ENCODE measurements at places on chromosomes 7 and 10.
A peak's percentile ranks its signal among the peaks of the same experiment; 100 is the strongest.

- no peak for DNase-seq
Measured at GRCh38 chr7:19110776-19111175, 6.7 kb downstream of the TWIST1 start.

GRCh38 chr10:49323171-49323895, 24.4 kb downstream of the C10orf71 start:
- no peak for DNase-seq

- DNase-seq, result no peak
Measured at GRCh38 chr7:152106990-152107389, 81.5 kb downstream of the GALNT11 start.

DNA sequence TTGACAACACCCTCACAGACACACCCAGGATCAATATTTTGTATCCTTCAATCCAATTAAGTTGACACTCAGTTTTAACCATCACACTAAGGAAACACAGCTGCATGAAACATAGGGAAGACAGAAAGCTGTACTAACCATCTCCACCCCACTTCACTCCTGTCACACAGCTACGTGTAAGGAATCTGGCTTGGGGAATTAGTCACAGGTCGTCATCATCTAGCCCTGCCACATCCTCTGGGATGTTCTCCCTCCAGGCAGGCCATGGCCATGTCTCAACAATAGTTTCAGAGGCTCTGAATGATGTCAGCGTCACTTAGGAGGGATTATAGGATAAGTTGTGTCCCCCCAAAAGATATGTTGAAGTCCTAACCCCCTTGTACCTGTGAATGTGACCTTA, 10.8 kb upstream of the SEMA3C start:
- DNase-seq, result no peak

- no peak for DNase-seq
Measured at GRCh38 chr7:100785878-100786277, 41.4 kb downstream of the EPHB4 start.

GRCh38 chr10:90592638-90593302, 265.1 kb downstream of the HTR7 start:
- DNase-seq, result peak; percentile 69

GRCh38 chr10:84294766-84295447, 33.5 kb upstream of the CCSER2 start:
- DNase-seq, result no peak

- DNase-seq, result no peak
Measured at GRCh38 chr7:99820408-99821027, 7.3 kb upstream of the CYP3A43 start.

- DNase-seq, result no peak
Measured at GRCh38 chr10:60479305-60480020, 89.8 kb upstream of the ANK3 start.

DNA sequence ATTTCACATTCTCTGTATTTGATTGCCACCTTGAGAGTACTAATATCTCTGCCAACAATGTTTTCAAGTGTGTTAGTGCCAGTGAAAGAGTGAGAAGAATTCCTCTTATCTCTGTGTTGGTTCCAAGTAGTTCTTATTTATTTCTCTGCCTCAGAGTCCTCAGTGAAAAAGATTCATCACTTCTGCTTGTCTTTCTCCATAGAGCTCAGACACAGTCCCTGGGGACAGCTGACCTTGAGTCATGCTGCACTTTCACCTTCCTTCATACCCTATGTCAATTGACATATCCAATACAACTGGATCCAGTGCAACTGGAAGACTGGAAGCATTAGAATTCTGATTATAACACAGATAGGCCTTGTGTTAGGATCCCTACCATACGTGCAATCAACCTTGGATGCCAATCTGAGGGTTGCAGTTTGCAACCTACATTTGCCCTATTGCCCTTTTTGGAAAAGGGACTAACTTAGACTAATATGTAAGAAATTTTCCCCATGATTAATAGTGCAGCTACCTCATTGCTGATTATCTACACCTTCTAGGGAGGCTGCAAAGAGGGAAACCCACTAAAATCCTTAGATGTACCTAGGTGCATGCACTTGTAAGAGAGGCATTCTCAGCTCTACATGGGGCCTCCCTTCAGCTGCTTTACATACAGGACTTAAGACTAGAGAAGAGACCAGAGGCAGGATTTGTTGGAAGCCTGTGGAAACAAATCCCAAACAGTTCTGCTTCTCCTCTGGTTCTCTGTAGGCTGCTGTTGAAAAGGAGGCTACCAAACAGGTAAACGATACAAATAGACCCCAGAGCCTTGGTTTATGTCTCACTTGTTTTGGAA, 8.4 kb downstream of the IFIT2 start:
- no peak for DNase-seq

DNA sequence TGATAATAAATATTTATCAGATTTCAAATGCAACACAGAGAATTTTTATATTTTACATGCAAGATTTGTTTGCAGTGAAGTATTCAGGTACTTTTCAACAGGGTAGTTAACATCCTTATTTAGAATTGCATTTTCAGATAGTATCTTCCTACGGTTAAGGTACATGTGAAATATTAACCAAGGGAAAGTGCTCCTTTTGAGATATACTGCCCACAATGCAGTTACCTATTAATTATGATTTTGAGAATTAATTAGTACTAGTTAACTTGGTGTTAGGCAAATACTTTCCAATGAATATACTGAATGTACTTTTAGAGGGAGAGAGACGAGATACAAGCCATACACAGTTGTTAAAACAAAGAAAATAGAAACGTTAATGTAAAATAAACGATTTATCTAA, 206.2 kb upstream of the YAE1 start:
- no peak for DNase-seq

Measured in MV-4-11 (cell line).